ENCODE measurements at places on chromosomes 7 and 10.

DNA sequence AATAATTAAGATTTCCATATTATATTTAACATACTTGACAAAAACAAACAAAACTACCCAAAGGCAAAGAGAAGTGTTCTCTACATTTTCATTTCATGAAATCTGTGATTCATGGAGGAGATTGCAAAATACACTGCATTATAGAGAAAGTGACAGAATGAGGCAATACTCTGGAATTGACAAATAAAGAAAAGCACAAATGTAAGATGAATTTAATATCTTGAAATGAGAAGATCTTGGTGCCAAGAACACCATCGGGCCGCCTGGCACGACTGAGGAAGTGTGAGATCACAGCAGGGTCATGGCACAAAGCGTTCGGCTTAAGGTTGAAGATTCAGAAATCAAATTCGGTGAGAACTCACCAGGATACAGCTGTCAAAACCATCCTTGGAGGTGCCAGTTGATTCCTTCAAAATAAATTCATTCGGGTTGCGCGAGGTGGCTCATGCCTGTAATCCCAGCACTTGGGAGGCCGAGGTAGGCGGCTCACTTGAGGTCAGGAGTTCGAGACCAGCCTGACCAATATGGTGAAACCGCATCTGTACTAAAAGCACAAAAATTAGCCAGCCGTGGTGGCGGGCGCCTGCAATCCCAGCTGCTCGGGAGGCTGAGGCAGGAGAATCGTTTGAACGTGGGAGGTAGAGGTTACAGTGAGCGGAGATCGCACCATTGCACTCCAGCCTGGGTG, 174.0 kb upstream of the PFKP start:
- no peak overlapping the region for H3K27ac ChIP-seq
- no peaks in the 10 kb centered on the region for H3K27me3 ChIP-seq
- H3K4me3 ChIP-seq: no peak overlapping the region
- DNase-seq: no peak
- peaks cover 13% of the 10 kb centered on the region for H3K4me1 ChIP-seq

GRCh38 chr10:133358162-133358924, 524 bp upstream of the FUOM start:
- H3K36me3 ChIP-seq: no peaks in the 10 kb centered on the region
- no peak overlapping the region for H3K27ac ChIP-seq
- no peaks in the 10 kb centered on the region for H3K4me1 ChIP-seq
- H3K27me3 ChIP-seq: peaks cover 8% of the 10 kb centered on the region
- no peak for DNase-seq

- peaks cover 10% of the 10 kb centered on the region for H3K4me1 ChIP-seq
- H3K36me3 ChIP-seq: no peaks in the 10 kb centered on the region
- H3K27ac ChIP-seq: no peak overlapping the region
- H3K4me3 ChIP-seq: no peak overlapping the region
- no peak for DNase-seq
- H3K27me3 ChIP-seq: peaks cover 96% of the 10 kb centered on the region
These were observed 77.6 kb upstream of the LEP start for GRCh38 chr7:128163473-128163872.

- H3K36me3 ChIP-seq: no peaks in the 10 kb centered on the region
- H3K27me3 ChIP-seq: no peaks in the 10 kb centered on the region
- no peak overlapping the region for H3K4me3 ChIP-seq
- no peak overlapping the region for H3K27ac ChIP-seq
- no peaks in the 10 kb centered on the region for H3K4me1 ChIP-seq
- no peak for DNase-seq
These were observed 122.5 kb upstream of the MBL2 start for GRCh38 chr10:52895059-52895458.

GRCh38 chr10:48976196-48976595, 36.6 kb upstream of the LRRC18 start:
- no peak overlapping the region for H3K4me3 ChIP-seq
- no peaks in the 10 kb centered on the region for H3K36me3 ChIP-seq

DNA sequence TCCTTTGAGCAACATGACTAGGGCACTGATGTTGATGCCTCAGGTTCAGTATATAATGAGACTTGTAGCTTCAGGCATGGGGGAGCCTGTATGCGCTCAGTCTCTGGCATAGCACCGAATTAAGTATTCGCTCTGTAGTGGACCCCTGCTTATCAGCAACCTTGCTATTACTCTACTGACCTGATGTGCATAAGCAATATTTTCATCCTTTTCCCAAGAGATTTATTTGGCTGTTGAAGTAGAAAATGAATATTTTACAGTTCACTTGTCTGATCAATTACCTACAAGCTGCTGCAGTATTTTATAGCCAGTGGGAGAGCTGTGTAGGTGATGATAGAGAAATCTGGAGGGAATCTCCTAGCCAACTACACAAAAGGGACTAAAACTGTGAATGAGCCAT, 781.6 kb upstream of the PHF14 start:
- H3K4me3 ChIP-seq: no peak overlapping the region
- H3K36me3 ChIP-seq: no peaks in the 10 kb centered on the region
- DNase-seq: no peak
- H3K27ac ChIP-seq: no peak overlapping the region
- H3K27me3 ChIP-seq: no peaks in the 10 kb centered on the region
- no peaks in the 10 kb centered on the region for H3K4me1 ChIP-seq

- no peaks in the 10 kb centered on the region for H3K36me3 ChIP-seq
- no peak for DNase-seq
- H3K27ac ChIP-seq: no peak overlapping the region
- no peak overlapping the region for H3K4me3 ChIP-seq
- H3K27me3 ChIP-seq: no peaks in the 10 kb centered on the region
- peaks cover 5% of the 10 kb centered on the region for H3K4me1 ChIP-seq
These were observed 4.0 kb downstream of the EFCAB10 start for GRCh38 chr7:105577251-105577650.

DNA sequence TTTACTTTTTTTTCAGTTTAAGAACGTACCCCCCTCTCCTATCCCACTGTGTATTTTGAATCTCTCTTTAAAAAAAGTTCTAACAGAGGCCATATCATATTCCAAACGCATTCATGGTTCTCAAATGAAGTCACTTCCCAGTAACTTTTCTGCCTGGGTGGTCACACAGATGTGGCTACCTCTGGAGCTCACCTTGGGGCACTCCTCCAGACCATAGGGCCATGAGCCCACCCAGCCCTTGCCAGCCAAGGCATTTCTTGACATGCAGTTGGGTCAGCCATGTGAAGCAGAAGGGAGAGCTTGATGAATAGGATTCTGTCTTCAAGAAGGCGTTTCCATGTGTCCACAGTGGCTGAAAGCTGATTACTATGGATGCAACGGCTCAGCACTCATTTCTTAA, 239.3 kb downstream of the RAB11FIP2 start:
- H3K27me3 ChIP-seq: no peaks in the 10 kb centered on the region
- H3K36me3 ChIP-seq: no peaks in the 10 kb centered on the region
- peaks cover 26% of the 10 kb centered on the region for H3K4me1 ChIP-seq
- H3K27ac ChIP-seq: no peak overlapping the region
- no peak for DNase-seq
- no peak overlapping the region for H3K4me3 ChIP-seq

GRCh38 chr7:1027242-1028043, 16.9 kb upstream of the GPR146 start:
- peak overlapping the region; percentile 84 for H3K4me3 ChIP-seq
- peaks cover 8% of the 10 kb centered on the region for H3K4me1 ChIP-seq
- H3K27me3 ChIP-seq: no peaks in the 10 kb centered on the region
- H3K36me3 ChIP-seq: no peaks in the 10 kb centered on the region

DNA sequence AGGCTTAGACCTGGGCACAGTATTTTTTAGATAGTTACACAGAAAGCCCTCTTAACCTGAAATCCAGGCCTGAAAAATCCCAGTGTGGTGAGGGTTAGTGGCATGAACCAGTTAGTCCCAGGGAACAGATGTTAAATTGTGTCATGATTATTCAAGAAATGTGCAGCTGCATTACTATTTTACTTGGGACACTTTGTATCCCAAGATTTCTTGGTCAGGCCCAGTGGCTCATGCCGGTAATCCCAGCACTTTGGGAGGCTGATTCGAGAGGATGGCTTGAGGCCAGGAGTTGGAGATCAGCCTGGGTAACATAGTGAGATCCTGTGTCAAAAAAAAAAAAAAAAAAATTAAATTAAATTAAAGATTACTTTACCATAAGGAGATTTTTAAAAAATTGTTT, 36.0 kb upstream of the OTUD1 start:
- H3K36me3 ChIP-seq: no peaks in the 10 kb centered on the region
- H3K4me3 ChIP-seq: no peak overlapping the region
- no peak overlapping the region for H3K27ac ChIP-seq

Measured in neural progenitor cell (in vitro differentiated cells).